Fibroblast of skin of left quadriceps (primary cell): ENCODE measurements at places on chromosomes 11 and 22.

DNA sequence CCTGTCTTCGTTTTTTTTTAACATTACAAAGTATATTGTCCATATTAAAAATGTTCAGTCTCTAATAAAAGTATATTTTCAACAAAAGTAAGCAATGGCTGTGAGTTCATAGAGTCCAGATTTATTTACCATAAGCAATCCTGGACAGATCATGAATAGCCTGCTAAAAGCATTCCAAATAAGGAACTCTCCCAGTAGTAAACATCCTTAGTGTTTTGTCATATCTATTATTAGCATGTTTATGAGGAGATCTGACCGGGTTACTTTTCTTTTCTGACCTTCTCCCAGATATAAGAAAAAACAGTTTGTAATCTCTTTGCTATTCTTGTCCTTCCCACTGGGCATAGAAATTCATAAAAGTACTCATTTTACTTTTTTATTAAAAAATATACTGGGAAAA, 403.9 kb upstream of the ANO3 start:
- no peak for DNase-seq

- no peak for DNase-seq
These were observed 540.3 kb upstream of the LUZP2 start for GRCh38 chr11:23956586-23956985.

DNA sequence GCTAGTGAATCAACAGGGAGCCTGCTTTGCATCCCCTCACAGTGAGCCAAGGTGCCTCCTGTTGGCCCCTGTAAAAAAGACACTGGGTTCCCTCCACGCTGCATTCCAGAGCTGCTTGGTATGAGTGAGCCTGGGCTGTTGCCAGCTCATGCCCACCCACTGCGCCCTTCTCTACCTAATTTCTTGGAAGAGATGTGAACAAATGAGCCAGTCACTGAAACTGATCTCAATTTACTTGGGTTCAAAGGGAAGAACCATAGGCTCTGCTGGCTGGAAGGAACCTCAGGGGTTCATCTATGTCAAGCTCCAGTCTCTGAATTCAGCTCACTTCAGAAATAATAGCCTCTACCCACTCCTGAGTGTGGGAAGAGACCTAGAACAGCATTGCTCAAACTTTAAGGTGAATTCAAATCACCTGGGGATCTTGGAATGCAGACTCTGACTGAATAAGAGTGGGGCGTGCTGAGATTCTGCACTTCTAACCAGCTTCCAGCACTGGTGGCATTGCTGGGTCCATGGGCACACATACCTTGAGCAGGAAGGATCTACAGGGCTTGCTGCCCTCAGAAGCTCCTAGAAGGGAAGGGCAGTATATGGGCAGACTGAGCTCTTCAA, 5.4 kb upstream of the TMPRSS4 start:
- no peak for DNase-seq

GRCh38 chr11:61855939-61856680, 28.0 kb downstream of the FADS2 start:
- DNase-seq, result no peak

- DNase-seq, result no peak
These were observed 661 bp upstream of the MALAT1 start for GRCh38 chr11:65498042-65498726.

DNA sequence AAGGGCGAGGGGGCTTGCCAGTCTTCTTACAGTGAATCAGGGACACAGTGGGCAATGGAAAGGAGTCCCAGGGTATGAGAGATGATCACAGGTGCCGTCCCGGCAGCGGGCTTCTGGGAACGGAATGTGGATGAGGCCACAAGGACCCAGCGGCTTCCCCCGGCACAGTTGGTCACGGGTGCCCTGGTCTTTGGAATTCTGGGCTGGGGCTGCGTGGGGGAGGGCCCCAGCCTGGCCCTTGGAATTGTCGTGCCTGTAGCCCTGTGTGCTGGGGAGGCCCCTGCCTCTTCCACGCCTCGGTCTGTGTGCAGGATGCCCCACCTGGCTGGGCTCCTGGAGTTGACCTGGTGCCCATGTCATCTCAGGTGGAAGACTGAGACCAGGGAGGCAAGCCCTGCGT, 76.6 kb downstream of the FBLN1 start:
- DNase-seq, result no peak

DNA sequence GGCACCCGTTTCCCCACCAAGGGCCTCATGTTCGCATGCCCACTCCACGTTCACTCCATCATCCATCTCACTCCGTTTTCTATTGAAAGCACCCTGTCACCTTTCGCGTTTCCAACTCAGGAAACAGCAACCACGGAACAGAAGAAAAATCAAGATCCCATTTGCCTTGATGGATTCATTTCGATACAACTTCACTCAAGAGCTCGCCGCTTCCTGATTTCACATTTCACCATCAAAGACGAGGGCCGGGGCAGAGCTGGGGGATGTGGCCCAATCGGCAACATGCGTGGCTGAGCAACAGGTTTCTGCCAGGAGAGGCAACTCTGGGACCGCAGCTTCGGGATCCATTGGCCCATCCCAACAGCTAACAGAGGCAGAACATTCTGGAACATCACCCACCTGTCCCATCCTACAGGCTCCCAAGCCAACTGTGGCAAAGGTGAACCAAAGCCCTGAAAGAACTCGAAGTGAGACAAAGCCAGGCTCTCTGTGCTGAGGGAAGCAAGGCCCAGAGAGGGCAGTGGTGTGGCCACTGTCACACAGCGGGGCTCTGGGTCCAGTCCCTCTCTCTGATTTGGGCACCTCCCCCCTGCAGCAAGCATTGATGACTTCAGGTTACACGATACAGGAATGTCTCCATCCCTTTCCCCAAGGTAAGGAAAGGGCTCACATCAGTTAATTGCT, 36.2 kb upstream of the CD5 start:
- DNase-seq, result no peak
